ENCODE measurements at places on chromosomes 12 and 14.
A peak's percentile ranks its signal among the peaks of the same experiment; 100 is the strongest.

GRCh38 chr12:124514996-124515932 lies 52.1 kb downstream of the NCOR2 start:
- DNase-seq, result no peak

DNA sequence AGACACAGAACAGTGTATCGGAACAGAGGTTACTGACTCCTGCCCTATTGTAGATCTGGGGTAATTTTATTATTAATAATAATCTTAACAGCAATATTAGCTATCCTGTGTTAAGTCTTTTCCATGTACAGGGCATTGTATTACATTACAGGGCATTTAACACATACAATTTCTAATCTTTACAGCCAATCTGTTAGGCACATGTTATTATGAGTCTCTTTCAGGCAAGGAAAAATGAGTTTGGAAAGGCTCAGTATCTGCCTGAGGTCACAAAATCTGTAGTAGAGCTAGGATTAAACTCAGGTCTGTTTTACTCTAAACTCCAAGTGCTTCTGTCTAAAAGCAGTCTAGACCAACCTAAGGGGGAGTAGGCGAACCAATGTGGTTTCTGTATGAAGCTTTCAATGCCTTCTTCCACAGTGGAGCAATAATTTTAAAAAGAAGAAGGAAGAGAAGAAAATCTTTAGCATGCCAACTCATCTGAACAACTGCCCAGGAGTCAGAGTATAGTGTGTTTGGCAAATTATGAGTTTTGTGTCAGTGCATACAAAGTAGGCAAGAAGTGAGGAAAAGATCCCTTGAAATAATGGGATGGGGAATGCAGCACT lies 192.6 kb downstream of the CHST11 start:
- no peak for DNase-seq

GRCh38 chr14:68173227-68173972 lies 353.8 kb downstream of the RAD51B start:
- DNase-seq, result no peak

DNA sequence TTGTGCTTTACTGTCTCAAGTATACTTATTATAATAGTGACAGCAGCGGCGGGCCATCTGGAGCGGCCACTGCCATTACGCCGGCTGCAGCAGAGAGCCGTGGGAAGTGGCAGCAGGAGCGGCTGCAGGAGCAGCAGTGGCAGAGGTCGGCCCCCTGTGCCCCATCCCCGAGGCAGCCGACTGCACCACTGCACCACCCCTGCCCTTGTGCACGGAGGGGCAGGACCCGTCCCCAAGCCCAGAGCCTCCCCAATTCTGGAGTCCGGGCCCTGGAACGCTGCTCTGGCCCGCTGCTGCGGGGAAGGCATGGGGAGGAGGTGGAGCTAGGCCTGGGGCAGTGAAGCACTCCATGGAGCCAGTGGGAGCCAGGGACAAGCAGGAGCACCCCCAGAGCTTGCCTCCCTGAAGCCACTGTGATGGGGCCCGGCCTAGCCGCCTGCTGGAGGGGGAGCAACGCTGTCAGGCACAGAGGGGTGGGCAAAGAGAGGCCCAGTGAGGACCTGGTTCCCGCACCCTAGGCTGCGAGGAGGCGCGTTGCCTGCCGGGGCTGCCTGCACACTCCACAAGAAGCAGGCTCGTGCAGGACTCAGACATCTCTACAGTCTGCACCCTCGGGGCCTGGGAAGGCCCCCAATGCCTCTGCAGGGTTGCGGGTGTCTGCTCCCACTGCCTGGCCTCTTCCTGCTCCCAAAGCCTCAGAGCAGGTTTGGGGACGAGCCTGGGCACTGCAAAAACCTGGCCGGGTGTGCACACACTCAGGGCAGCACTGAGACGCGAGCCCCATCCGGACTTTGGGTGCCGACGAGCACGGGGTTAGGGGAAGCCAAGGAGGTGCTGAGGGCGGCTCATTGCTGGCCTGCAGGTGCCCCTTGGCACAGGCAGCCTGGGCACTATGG lies 74.2 kb upstream of the RASSF8 start:
- DNase-seq, result no peak

DNA sequence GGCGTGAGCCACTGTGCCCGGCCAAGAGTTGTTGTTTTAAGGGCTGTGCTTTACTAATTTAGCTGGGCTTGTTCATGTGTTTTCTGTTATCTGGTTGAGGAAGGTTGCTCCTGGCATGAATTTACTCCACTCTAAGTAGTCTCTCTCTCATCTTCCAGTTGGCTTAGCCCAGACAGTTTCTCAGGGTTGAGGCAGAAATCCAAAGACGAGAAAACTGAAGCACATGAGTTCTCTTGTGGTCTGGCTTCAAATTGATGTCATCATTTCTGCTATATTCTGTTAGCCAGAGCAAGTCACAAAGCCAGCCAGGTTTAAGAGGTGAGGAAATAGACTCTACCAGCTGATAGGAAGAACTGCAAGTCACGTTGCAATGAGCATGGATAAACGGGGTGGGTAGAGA lies 57.9 kb downstream of the E2F7 start:
- no peak for DNase-seq

GRCh38 chr12:112401903-112402498 lies 7.4 kb downstream of the RPL6 start:
- no peak for DNase-seq

DNA sequence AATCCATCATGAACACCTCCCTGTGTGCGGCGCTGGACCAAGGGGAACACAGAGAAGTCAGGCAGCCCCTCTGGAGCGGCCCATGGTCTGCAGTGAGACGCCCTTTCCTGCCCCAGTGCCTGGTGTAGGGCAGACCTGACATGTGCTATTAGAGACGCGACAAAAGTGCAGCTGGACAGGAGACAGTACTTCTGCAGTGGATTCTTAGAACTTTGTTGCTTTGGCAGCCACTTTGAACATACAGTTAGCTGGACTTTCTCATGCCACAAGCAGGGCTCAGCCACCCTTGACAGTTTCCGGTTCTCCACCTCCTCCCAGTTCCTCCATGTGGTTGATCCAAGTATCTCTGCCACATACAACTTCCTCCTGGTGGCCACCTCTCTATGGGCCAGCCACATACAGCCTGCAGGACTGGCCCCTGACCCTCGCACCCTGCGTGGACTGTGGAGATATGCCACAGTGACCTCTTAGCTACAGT lies 45.9 kb downstream of the LGMN start:
- no peak for DNase-seq

DNA sequence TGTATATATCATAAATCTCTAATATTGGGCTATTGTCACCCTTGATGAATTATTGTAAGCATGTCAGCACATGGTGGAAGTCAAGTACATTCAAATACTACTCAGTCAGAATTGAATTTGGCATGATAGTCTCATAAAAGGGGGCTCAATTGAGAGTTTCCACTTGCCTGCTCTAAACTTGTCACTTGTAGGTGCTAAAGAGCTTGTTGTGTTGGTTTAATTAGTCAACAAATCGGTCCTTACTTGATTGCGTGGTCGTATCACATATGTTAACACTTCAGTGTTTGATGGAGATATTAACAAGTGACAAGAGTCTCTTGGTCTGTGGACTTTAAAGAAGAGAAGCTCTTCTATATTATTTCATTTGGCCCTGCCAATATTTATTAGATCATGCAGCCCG lies 81.1 kb downstream of the NKX2-1 start:
- no peak for DNase-seq

DNA sequence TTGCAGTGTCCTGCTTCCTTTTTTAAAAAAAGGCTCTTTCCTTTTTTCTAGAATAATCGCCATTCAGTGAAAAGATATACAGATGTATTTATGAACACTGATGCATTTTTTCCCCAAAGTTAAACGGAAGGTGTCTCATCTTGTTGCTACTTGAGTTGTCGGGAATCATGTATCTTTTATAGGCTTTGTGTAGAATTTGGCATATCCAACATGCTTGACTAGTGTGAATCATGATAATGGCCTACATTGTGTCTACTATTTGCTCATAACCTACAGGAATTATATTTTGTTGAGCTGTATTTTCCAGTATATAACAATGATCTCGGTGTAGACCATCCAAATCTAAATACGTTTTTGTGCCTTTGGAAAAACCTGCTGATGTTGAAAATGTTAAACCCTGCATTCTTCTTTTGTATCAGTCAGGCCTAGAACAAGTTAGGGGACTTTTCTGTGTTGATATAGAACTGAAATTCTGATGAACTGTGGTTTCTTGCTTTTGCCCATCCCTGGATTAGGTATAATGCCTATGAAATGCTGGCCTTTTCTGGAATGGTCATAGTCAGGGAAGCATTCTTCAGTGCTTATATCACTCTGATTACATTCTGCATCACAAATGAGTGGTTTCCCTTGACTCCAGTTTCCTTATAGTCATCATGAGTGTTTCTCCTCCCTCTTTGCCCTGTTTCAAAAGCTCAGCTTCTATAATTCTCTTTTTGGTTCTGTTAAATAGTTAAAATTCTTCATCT lies 10.8 kb downstream of the BMAL2 start:
- DNase-seq, result peak; percentile 89

GRCh38 chr14:93332397-93332852 lies 411 bp downstream of the BTBD7 start:
- peak; percentile 56 for DNase-seq

DNA sequence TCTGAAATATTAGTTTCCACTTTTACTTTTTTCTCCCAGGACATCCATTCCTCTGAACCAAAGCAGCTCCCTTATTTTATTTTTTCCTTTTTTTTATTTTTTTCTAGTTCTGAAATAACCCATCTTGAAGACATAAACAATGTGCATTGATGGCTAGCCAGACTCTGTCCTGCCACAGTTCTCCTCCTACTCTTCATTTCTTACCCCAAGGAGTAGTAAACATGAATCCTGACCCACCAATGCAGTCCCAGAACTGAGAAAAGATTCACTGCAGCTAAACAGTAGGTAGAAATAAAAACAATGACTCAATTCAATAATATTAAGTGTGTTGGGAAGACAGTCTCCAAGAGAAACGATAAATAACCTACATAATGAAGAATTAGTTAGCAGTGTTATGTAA lies 65.7 kb upstream of the NOVA1 start:
- DNase-seq, result no peak

GRCh38 chr14:31677052-31677451 lies 115.8 kb downstream of the NUBPL start:
- no peak for DNase-seq

DNA sequence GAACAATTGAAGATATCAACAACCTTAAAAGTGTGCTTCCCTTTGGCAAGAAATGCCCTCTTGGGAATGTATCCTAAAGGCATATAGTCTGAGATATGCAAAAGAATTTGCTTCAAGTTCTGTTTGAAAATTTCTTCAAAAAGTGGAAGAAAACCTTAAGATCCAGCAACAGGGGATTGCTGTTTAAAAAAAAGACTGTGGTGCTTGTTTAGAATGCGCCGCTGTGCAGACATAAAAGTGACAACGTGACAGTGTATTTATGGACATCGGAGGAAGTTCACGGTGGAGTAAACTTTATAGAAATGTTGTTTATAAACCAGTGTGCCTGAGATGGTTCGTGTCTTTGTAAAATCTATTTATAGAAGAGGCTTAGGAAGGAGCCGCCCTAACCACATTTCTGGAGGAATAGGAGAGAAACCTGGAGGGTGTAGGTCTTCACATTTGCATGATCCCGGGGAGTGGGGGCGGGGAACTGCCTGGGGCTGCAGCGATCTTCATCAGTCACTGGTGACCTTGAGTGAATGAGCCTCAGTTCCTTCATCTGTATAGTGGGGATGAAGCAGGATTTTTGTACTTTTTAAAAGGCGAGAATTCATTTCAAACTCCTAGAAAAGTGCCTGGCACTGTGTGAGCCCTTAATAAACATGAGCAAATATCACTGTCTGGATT lies 27.5 kb downstream of the ADGRD1 start:
- DNase-seq, result no peak

GRCh38 chr12:80261403-80261802 lies 162.1 kb downstream of the OTOGL start:
- no peak for DNase-seq

GRCh38 chr12:44626883-44627282 lies 249.2 kb downstream of the NELL2 start:
- no peak for DNase-seq

DNA sequence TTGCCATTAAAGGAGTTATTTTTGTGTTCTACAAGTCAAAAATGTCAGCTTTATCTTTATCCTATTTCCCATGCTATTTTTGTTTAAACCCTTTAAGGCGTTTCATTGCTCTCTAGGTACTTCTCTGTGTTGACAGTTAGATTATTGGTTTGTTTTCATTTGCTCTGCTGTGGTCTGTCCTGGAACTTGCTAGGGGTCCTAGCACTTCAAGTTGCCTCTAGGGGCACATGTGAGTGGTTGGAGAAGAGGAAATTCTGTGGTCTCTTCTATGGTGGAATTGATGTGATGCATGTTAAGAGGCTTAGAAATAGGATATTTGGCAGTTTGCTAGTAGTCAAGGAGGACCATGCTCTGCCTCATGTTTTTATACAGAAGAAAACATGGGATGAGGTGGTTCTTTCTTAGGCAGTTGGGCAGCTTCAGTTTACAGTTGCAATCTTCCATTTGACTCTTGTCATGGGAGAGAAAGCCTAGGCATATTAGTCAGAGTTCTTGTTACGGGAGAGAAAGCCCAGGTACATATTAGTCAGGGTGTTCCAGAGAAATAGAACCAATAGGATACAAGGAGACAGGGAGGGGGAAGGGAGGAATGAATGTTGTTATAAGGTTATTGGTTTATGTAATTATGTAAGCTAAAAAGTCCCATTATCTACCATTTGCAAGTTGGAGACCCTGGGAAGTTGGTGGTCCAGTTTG lies 14.4 kb downstream of the TTLL5 start:
- no peak for DNase-seq

- peak; percentile 82 for DNase-seq
Measured at GRCh38 chr14:61438860-61439765, 117.7 kb downstream of the PRKCH start.

- peak; percentile 76 for DNase-seq
Measured at GRCh38 chr12:94689002-94689645, 38.8 kb upstream of the TMCC3 start.

GRCh38 chr14:24426912-24427536 lies 2.4 kb downstream of the CBLN3 start:
- no peak for DNase-seq

DNA sequence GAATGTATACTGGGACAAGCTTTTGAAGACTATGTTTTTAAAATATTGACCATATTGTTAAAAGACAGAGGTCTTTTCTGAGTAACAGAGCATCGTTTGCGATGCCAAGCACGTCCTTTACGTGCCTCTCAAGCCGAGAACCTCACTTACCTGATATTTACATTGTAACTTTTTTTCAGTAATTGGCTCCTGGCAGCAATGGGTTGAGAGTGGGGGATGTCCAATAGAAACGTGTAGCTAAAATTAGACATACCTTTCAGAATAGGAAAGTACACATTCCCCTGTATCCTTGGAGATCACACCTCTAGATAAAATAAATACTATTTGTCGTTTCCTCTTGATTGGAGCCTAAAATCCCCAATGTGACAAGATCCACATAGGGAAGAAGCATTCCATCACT lies 222.2 kb upstream of the RGS6 start:
- DNase-seq, result no peak

GRCh38 chr12:130184404-130185090 lies 22.3 kb downstream of the FZD10 start:
- no peak for DNase-seq

- DNase-seq, result no peak
Measured at GRCh38 chr12:88932457-88932856, 352.2 kb upstream of the KITLG start.

GRCh38 chr12:63967358-63968145 lies 123.1 kb downstream of the SRGAP1 start:
- peak; percentile 62 for DNase-seq

- DNase-seq, result no peak
Measured at GRCh38 chr12:103109861-103110260, 152.4 kb downstream of the ASCL1 start.

GRCh38 chr14:34220921-34221320 lies 241.1 kb downstream of the SPTSSA start:
- no peak for DNase-seq

Measured in fibroblast of pulmonary artery (primary cell).